CD4-positive, alpha-beta T cell treated with Interleukin-15 for 1 hour (primary cell): ENCODE measurements at places on chromosomes 1 and 21.

DNA sequence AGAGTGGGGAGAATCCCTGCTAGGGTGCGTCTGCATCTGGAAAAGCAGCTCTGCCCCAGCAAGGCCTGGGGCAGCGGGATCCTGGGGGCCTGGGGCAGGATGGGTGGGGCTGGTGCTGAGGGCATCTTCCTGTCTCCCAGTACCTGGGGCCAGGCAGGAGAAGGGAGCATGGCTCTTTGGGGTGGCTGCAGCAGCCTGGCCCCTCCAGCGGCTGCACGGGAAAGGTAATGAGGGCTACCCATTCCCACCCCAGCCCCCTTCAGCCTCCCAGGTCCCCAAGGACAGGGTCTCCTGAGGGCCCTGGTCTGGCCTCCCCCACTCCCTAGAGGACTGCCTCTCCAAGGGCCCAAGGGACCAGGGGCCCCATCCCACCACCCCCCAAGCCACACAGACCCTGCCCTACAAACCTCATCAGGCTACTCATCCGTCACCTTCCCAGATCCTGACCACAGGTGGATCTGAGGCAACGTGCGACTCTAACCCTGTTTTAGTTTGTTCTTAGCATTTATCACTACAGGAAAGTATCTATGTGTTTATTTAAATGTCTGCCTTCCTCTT lies 910 bp upstream of the ANKRD65 start:
- no peak for DNase-seq

GRCh38 chr1:163980394-163980793 lies 578.6 kb upstream of the PBX1 start:
- no peak for DNase-seq

GRCh38 chr1:111850109-111850508 lies 94.4 kb downstream of the DDX20 start:
- DNase-seq = no peak

DNA sequence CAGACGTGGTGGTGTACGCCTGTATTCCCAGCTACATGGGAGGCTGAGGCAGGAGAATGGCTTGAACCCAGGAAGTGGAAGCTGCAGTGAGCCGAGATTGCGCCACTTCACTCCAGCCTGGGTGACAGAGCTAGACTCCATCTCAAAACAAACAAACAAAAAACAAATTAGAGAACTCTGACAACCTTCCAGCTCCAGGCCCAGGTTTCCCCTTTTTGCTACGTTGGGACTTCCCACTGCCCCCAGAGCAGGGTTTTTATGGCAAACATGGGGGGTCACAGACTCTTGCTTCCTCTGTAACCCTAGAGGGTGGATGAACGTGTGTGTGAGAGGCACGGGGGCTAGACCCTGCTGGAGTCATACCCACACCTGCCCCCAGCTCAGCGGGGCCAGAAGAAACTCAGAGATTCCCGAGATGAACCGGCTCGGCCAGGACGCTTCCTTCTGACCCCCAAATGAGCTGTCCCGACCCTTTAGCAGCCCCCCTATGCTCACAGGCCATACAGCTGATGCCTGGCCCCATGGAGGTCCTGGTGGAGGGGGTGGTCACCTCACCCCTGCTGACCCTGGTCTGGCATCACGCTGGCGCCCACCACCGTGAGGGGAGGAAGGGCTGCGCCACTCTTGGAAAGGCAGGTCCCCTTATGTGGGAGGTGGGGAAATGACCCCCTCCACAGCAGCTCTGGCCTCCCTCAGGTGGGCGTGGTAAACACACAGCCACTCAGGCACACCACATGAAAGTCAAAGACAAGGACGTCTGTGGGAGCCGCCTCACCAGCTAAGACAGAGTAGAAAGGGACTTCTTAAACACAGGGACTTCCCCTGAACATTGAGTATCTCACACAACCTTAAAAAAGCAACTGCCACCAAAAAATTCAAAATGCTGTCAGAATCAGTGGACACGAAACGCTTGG lies 7.1 kb downstream of the GPR157 start:
- DNase-seq = peak; percentile 54

DNA sequence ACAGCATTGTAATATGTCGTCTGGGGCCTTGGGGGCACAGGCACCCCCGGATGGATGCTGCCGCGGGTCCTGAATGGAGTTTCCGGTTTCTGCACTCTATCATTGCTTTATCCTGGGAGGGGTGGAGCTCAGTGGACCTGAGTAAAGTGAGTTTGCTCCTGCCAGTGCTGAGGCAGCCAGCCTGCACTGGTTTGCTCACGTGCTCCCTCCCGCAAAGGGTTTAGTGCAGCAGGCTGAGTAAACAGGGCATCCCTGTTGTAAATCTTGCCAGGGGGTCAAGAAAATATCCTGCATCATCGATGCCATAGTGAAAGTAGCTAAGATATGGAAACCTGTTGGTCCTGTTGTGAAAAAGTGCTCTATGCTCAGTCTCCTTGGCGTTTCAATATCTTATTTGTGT lies 85.6 kb upstream of the BRINP3 start:
- no peak for DNase-seq
